ENCODE measurements at places on chromosomes 11 and 22. TPM values are rescaled to one million over a fixed set of nuclear protein-coding genes. Genes with fewer than 3 reads are reported as not detected.

NLRP10 gene
- not detected for total RNA-seq

MMP13 gene
- not detected for total RNA-seq

MS4A1 gene
- total RNA-seq, result not detected

C11orf54 gene
- total RNA-seq, result 9.1 TPM

- no peak for DNase-seq
Observed at GRCh38 chr11:130370845-130371590, 56.3 kb upstream of the ZBTB44 start.

- no peak for DNase-seq
Observed at GRCh38 chr11:69310351-69310750, 16.4 kb downstream of the MYEOV start.

ANO5 gene
- total RNA-seq, result 0.84 TPM

ANO1 gene
- not detected for total RNA-seq

OR8G1 gene
- total RNA-seq, result not detected

GRCh38 chr11:102761646-102762238, 18.7 kb downstream of the MMP10 start:
- DNase-seq, result no peak

ZNF408 gene
- total RNA-seq, result 12.2 TPM

GRCh38 chr11:12403122-12403996, 26.0 kb downstream of the PARVA start:
- DNase-seq, result no peak

OR10D3 gene
- total RNA-seq, result not detected

GRCh38 chr11:115550291-115551059, 46.3 kb upstream of the CADM1 start:
- DNase-seq, result peak; percentile 10

DNA sequence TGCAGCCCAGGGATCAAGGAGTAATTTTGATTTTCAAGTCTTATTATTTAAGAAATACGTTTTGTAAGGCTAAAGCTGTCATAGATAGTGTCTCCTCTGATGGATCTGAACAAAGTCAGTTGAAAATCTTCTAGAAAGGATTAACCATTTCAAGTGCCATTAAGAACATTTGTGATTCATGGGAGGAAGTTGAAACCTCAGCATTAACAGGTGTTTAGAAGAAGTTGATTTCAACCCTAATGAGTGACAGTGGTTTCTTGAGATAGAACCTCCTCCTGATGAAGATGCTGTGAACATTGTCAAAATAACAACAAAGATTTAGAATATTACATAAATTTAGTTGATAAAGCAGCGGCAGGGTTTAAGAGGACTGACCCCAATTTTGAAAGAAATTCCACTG, 61.7 kb downstream of the PRR5L start:
- DNase-seq, result no peak

POU2AF2 gene
- not detected for total RNA-seq

- no peak for DNase-seq
Observed at GRCh38 chr11:56066980-56067379, 26.1 kb upstream of the OR8I2 start.

PHOX2A gene
- not detected for total RNA-seq

DNA sequence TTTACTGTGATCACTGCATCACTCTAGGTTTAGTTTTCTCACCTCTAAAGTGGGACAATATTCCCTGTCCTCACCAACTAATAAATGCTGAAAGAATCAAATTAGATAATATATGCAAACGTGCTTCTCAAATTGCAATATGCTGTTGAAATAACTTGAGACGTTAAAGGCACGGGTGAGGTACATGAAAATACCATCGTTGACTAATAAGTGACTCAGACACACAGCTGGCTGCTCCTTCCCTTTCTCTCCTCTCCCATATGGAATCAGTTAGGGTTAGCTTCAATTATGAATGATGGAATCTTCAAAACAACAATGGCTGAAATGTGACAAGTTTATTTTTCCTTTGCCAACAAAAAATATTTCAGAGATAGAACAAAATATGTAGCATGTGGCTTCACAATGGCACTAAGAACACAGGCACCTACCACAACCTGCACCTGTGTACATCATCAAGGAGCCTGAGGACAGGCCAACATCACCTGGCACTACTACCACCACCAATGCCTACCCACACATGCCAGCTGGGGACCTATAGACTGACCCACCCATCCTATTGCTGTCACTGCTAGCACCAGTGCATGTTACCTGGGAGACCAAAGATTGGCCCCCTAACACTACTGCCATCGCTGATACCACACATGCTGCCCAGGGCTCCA, 13.7 kb downstream of the GDPD4 start:
- DNase-seq, result peak; percentile 6

GRCh38 chr11:14902650-14903350, 10.8 kb upstream of the CYP2R1 start:
- no peak for DNase-seq

DNA sequence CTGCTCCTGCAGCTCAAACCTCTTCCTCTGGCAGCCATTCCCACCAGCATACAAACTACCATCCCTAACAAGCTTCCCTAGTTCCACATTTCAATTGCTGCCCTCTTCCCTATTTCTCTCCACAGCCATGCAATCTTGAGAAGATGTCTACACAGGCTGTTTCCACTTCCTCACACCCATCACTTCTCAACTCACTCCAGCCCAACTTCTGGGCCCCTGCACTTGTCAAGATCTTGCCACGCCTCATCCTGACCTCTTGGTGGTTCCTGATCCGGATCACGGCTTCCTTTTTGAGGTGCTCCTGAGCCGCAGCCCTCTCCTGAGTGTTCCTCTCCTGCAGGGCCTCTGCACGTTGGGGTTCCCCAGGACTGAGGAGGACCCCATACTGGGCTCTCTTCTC, 22.6 kb downstream of the RPL27A start:
- no peak for DNase-seq

DNA sequence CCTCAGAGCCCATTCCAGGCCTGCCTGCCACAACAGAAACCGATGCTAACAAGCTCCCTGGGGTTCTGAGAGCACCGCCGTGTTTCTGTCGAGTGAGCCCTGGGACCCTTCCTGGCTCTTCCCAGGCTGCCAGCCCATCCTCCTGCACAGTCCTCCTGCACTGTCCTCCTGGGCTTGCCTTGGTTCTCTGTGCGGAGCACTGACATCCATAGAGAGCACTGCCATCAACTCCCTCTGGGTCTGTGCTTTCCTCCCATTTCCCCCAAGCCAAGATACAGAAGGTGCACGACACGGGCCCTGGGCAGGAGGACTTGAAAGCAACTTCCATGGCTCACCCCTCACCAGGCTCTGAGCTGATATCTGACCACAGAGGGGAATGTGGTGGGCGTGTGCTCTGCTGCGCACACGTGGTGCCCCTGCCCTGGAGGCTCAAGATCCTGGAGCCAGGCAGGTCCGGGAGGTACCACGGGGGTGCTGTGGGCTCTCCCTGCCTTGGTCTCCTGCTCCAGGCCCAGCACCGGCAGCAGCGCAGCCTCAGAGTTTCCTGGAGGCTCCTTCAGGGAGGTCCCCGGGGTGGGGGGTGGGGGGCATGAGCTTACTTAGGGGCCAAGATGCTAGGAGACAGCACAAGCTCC, 304.2 kb downstream of the BRD1 start:
- DNase-seq, result no peak

DNA sequence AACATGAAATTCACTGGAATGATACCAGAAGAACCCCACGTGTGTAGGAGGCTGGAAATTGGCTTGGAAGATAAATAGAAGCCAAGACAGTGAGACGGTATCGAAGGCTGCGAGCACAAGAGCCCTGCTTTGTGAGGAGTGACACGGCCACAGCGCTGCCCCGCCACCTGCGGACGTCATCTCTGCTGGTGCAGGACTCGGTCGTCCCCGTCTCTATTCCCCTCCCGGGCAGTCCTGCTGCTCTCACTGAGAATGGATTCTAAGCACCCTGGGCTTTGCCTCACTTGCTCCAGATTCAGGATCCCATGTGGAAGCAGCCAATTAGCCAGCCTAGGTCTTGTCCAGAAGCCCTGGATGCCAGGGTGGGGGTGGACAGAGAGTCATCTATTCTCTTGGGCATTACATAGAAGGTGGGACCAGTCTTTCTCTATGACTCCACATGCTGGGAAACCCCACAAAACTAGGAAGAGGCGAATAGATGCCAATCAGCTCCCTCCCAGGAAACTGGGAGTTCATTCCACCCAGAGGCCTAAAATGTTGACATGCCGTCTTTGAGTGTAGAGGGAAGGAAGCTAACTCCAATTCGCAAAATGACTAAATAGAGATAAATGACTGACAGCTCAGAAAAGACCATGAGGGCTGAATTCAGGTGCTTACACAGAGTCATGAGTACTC, 25.1 kb downstream of the APOL3 start:
- DNase-seq, result no peak

CCDC116 gene
- total RNA-seq, result 0.07 TPM

DNA sequence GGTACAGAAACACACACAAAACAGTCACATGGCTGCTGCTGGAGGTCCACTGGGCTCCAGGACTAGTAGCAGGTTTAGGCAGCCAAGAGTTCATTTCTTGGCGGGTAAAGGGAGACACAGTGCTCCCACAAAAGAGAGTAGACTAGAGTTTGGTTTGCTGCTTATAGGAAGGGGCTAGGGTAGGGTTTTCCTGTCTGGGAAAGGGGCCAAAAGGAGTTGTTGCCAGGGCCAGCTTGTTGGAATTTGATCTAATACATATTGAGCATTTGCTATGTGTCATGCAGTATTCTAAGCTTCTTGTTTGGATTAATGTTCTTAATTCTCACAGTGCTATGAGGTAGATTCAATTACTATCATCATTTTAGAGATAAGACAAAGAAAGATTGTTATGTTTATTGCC, 195.1 kb upstream of the PLET1 start:
- DNase-seq, result no peak

DNA sequence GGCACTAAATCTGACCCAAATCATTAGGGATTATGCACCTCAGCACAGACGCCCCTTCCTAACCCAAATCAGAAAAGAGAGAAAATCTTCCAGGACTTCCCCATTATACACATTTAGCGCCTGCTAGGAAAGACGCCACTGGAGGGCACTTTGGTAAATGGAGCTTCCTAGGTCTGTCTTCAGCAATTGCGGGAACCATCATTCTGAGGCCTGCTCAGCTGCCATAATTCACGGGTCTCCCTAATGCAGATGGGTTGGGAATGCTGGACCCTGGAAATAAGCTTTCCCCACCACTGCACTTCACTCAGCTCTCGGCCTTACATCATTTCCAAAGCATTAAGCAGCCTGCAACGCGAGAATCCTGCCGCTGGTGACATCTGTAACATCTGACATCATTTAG, 86.2 kb upstream of the OPCML start:
- no peak for DNase-seq

DNA sequence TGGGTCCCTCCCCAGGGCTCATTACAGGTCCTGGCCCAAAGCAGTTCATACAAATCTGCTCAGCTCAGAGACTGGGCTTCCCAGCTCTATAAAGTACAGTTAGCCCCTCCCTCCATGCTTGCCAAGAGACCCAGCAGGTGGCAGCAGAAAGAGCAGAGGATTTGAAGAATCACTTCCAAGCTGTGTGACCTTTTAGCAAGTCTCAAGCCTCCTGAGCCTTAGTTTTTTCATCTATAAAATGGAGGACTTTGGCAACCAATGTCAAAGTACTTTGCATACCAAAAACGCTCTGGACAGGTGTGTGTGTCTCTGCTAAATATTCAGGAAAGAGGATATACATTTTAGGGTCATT, 26.6 kb downstream of the RELT start:
- DNase-seq, result no peak

FXYD2 gene
- total RNA-seq, result 456 TPM

GRCh38 chr11:87966216-87966615, 209.0 kb downstream of the RAB38 start:
- DNase-seq, result no peak

- peak; percentile 41 for DNase-seq
Observed at GRCh38 chr11:64743591-64744543, at the start of gene RASGRP2. TSS of gene RASGRP2 (minus strand) at chr11:64744142. CDS start at chr11:64742866, 1,276 bp downstream.

- no peak for DNase-seq
Observed at GRCh38 chr22:30315962-30316576, 10.7 kb downstream of the TBC1D10A start.

- no peak for DNase-seq
Observed at GRCh38 chr11:45394294-45395085, 108.3 kb upstream of the SYT13 start.

DNA sequence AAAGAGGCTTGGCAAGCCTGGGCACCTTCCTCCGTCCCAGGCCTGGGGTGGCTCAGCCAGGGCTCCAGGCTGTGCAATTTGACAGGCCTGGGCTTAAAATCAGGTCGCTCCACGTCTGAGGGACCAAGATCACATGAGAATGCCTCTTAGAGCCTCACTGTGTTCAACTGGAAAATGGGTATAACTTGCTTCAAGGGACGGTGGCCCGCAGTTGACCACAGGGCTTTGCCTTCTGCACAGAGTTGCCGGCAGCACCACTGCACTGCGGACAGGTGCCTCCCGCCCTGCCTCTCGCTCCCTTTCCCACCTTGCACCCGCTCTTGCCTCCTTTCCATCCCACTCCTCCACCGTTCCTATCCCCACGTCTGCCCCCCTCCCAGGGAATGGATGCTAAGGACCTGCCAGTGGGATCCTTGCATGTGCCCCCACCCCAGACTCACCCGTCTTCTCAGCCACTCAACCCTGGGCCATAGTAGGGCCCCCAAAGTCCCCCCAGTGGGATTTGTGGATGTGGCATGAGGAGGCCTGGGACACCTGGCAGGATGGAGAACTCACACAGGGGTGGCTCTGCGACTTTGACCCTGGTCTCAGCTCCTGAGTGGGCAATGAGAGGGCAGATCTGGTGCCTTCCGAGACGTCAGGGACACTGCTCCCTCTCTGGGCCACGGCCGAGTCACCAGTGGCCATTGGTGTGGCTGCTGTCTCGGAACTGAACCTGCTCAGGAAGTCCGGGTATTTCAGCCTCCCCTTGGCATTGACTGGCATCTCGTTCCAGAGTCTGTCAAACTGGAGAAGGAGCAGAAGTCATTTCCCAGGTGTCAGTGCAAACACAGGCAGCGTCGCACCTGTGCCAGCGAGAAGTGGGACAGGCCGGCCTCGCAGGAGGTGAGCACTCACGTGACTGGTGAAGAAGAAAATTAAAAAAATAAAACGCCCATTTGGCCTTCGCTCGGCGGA, 128.0 kb downstream of the MPPED1 start:
- DNase-seq, result no peak

Measured in Caki2 (cell line).